ENCODE measurements at places on chromosomes 12 and 14.

GRCh38 chr12:123075646-123076171 lies 75.2 kb downstream of the PITPNM2 start:
- peak; percentile 48 for DNase-seq

GRCh38 chr12:110248096-110248447 lies 33.0 kb upstream of the ATP2A2 start:
- no peak for DNase-seq

- no peak for DNase-seq
These were observed 861.1 kb downstream of the GALC start for GRCh38 chr14:87131879-87132278.

DNA sequence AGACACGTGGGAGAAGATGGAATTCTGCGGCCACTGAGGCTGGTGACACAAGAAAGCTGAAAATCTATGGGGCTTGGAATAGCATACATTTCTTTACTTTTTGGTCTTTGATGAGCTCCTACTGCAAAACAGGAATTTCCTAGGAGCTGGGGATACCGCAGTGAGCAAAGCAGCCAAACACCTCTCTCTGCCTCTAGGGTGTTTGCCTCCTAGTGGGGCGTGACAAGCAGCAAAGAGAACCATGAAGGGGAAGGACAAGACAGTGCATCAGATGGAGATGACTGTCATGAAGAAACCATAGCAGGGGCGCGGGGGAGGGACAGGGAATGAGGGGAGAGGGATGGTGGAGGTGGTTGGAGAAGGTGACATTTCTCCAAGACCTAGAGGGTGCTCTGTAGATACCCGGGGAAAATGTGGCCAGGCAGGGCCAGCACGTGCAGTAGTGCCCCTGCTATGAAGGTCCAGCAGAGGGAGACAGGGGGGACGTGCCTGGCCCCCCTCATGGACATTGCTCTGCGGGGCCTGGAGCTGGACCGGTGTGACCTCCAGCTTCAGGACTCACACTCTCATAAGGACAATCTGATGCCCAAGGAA lies 58.6 kb downstream of the SERPINA3 start:
- DNase-seq: no peak

DNA sequence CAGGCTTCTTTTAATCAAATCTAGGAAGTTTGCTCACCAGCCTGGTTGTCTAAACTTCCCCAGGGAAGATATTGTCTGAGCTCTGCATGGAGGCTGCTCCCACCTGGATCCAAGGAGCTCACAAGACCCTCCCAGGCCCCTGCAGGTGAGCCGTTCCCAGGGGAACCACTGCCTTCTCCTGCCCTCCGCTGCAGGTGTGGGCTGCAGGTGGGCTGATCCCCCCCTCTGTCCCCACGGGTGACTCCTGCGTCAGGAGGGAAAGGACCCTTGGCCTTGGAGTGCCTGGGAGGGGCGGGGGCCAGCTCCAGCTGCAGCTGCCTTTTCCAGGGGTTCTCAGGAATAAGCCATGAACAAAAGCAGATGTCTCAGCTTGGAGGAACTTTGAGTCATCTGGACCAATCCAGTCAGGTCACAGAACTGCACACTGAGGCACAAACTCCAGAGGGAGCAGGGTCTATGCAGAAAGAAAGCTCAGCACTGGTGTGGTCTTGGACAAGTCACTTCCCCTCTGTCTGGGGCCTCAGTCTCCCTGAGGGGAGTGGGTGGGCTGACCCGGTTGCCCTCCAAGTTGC lies 246.6 kb upstream of the RTL1 start:
- no peak for DNase-seq

DNA sequence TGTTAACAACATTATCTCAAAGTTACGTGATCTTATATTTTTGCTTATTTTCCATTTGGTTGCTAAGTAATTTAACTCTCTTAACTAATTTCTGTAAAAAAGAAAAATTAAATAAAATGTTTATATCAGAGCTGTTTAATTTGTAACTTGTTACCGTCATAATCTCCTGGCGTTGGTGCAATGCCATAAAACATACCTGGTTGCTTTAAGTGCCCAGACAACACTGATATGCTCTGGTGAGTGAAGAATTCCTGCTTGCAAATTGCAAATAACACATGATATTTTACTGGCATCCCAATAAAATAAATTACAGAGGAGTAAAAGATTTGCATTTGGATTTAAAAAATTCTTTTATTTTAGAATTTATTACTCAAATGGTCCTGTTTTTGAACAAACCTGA lies 640.1 kb upstream of the MIS18BP1 start:
- no peak for DNase-seq

- peak; percentile 33 for DNase-seq
These were observed 9.7 kb upstream of the RIN3 start for GRCh38 chr14:92503756-92504491.

GRCh38 chr12:77374673-77375072 lies 309.3 kb upstream of the E2F7 start:
- no peak for DNase-seq

Measured in iPS-NIHi11 (cell line).